ENCODE measurements at places on chromosomes 3 and 15.

DNA sequence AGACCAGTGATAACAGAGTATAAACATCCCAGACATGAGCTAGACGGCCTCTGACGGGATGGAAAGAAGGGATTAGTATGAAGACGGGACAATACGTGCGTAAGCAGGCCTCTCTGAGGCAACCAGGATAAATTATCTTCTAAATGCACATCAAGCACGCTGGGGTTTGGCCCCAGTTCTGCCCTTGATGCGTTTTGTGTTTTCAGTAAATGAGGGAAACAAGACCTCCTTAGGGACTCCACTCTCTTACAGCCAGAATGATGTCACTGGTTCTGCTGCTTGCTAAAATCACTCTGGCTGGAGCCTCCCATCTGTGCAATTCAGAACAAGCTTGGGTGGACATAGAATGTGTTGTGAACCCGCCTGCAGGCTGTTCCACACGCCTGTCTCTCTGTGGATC is 156.0 kb upstream of the MCTP2 start:
- DNase-seq, result no peak

- peak; percentile 24 for DNase-seq
Observed at GRCh38 chr15:92958105-92958504, 58.0 kb downstream of the CHD2 start.

DNA sequence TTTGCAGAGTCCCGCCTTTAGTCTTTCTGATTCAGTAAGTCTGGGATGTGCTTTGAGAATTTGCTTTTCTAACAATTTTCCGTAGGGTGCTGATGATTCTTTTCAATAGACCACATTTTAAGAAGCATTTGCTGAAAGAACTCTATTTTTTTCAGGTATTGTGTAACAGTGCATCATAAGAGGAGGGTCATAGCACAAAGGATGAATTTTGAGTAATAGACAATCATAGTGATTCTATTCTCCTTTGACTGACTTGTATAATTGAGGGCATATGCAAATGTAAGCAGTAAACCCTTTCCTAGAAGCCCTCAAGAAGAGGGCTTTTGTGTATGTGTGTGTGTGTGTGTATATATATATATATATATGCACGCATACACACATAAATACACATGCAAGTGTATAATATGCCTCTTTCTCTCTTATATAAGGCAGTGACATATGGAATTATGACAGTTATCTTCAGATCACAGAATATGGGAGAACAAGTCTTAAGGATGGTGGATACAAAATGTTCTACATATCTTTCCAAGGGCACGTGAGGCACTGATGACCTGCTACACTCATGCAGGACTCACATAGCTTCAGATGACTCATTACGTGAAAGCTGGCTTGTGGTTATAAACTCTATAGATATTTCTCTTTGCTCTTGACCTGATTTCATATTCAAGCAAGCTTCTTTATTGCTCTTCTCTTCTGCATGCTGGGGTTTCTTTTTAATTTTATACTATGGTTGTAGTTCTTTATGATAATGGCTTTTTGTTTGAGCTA is 6.5 kb upstream of the PLSCR1 start:
- DNase-seq, result no peak

DNA sequence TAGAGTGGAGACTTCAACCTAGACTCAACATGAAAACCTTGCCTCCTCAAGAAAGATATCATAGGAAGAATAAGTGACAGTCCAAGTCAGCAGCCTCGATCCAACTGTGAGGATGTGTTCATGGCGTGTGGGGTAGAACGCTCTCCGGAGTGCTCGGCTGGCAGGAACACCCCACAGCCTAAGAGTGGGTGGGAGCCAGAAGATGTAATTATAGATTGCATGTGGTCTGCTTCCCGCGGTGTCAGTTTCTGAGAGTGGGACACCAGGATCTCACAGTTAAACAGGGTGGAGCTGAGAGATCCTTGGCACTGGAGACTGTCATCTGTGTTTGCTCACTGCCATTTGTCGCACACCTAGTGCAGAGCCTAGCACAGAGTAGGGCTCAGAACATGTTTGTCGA is 158.0 kb downstream of the CTNNB1 start:
- DNase-seq, result no peak

- DNase-seq, result no peak
Observed at GRCh38 chr15:89778861-89779260, 2.7 kb downstream of the MESP2 start.

GRCh38 chr15:71085809-71086208 is 29.5 kb upstream of the THSD4 start:
- no peak for DNase-seq

GRCh38 chr3:137998121-137999042 is 11.6 kb upstream of the CLDN18 start:
- DNase-seq, result no peak

DNA sequence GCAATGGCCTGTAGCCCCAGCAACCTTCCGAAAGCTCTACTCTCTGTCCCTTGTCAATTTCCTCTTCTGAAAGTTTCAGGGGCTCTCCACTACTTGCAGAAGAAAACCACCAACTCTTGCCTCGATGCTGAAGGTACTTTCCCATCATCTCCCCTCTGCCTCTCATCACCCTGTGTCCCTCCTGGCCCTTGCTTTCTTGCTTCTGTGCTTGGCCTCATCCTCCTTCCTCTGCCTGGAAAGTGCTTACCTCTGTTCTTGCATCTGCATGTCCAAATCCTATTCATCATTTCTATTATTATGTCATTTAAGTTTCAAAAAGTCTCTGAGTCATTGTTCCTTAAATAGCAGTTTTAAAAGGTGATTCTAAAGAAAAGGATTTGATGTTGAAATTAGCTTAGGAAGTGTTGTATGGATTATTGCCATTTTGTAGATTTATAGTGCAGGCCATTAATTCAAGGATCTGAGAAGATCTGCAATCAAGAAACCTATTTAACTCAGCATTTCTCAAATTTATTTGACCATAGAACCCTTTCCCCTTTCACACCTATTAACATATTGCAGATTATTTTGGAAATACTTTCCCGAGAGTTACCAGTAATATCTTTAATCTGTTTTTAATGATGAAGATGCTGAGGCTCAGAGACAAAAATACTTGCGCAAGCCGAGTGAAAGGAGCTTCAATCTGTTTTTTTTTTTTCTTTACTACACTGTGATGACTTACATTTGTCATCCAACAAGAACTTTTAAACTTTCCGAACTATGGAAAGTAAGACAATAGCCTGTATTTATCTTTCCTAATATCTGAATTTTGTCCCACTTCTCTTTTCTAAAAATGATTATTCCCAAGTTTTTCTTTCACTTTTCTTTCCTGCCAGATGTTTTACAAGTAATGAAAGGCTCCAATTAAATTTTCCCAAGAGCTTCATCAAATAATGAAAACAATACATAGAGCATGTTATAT is 22.3 kb upstream of the CFAP161 start:
- DNase-seq, result no peak

DNA sequence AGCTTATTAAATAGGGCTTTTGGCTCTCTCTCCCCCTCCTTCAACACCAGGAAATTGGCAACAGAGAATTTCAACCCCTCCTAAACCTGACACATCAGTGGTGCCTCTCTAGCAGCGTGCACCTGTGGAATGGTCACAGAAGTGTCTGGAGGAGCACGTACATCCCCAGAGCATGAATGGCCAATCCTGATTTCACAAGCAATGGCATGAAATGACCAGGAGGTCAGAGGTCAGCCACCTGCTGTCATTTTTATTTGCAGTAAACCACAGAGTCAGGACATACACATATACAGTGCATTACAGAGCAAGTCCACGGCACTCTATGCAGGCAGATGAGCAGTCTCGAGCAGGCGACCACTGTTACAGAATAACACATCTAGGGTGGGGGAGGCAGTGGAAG is 25.1 kb upstream of the ETV5 start:
- no peak for DNase-seq

DNA sequence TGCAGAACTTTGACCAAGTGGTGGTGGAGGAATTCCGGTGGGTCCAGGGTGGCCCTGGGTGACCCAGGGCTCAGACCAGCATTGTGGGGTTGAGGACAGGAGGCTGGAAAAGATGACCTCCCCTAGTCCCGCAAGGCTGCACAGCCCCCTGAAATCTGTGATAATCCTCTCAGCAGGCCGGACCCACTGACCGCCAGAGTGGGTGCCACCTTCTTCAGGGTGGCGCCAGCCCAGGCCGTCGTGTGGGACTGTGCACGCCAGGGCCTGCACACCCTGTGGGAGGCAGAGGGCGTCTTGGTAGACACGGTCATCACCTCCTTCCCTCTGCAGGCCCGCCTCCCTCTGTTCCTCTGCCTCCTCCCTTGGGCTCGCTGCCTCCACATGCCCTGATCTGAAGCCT is 137.7 kb downstream of the TBC1D2B start:
- DNase-seq, result no peak

GRCh38 chr3:27659279-27660021 is 62.7 kb downstream of the EOMES start:
- DNase-seq, result peak; percentile 4

- DNase-seq, result no peak
Observed at GRCh38 chr15:58758141-58758540, 8.6 kb upstream of the ADAM10 start.

- DNase-seq, result no peak
Observed at GRCh38 chr3:152413240-152413639, 144.5 kb downstream of the MBNL1 start.

- no peak for DNase-seq
Observed at GRCh38 chr3:21779909-21780308, 28.9 kb upstream of the ZNF385D start.

DNA sequence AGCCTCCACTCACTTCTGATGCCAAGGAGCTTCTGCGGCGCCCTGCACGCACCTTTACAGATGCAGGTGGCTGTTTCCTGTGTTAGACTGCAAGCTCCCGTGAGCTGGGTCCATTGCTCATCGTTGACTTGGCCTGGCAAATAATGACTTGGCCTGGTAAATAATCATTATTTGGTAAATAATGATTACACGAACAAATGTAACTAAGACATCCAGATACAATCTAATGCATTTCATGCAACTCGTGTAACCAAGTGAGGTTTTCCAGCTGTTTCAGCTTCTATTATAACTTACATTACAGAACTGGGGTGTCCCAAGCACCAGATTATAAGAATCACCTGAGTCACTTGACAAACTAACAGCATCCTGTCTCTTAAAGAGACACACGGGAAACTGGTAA is 92.1 kb upstream of the BHLHE40 start:
- no peak for DNase-seq

DNA sequence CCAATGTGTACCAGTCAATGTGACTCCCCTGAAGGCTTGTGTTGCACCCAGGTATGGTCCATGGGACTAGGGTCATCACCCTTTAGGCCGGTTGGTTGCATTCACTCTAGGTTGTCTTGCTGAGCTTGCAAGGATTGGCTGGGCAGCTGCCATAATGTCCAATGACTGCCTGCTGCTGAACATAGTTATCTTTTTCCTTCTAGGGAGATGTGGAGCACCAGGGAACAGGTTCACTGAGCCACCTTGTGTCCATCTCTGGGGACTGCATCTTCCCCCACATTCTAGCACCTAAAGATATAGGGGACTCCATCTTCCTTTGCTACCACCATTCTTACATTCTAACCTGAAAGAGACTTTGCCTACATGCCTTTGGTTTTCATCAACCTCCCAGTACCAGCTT is 580.4 kb upstream of the TBL1XR1 start:
- peak; percentile 10 for DNase-seq

- no peak for DNase-seq
Observed at GRCh38 chr3:129612534-129613366, 6.3 kb upstream of the PLXND1 start.

- DNase-seq, result peak; percentile 87
Observed at GRCh38 chr15:63504247-63504978, at the start of gene USP3. Gene USP3, plus strand, starts transcription at chr15:63504593. Its CDS starts 147 bp downstream, at chr15:63504740.

DNA sequence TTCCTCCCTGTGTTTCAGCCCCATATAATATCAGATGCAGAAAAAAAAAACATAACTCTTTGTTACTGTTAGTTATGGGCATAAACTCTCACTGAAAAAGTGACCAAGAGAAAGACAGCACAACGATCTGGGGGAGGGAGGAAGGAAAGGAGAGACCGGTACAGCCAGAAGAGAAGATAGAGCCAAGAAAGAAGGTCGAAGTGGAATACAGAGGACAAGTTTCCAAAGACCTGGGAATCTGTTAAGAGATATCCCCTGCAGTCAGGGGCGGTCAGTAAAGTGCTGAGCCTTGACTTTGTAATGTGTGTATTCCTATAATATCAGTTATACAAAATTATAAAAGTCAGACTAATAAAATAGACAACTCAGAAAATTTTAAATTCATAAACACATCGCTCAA is 3.3 kb downstream of the ALDH1A2 start:
- no peak for DNase-seq

- no peak for DNase-seq
Observed at GRCh38 chr3:15476378-15476777, 45.1 kb downstream of the COLQ start.

GRCh38 chr3:120244834-120245225 is 40.2 kb downstream of the GPR156 start:
- DNase-seq, result no peak

DNA sequence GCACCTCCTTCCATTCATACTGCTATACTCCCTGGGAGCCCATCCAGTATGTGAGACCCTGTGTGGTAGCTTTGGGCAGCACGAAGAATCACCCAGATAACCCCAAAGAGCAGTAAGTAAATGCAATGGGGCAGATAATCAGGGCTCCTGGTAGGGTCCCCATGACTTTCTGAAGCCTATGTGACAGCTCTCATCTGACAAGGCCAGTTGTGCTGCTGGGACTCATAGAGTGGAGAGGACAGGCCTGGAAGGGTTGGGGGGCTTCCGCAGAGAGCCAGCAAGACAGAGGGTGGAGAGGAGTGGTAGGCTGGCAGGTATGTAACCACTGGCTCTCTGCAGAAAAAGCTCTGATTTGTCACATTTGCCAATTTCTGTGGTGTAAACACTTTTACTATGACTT is 3.2 kb upstream of the SLC6A20 start:
- no peak for DNase-seq

DNA sequence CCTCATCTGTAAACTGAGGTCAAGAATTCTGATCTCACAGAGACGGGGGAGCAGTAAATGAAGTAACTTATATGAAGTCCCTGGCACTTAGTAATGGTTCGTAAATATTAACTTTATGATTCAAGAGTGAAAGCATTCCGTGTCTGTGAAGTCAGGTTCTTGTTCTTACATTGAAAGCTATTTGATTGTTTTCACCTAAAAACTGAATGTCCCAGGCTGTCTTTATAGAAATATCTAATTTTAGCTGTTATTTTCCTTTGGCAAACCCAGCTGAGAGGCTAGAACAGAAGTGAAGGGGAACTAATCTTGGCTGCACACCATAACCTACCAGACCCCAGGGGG is 84.5 kb downstream of the CHSY1 start:
- DNase-seq, result no peak

All from stimulated activated CD8-positive, alpha-beta memory T cell treated with anti-CD3 and anti-CD28 coated beads, Interleukin-4, amount 100 ng/mL, for 24 hours (primary cell).